ENCODE measurements at places on chromosomes 2 and 18.

DNA sequence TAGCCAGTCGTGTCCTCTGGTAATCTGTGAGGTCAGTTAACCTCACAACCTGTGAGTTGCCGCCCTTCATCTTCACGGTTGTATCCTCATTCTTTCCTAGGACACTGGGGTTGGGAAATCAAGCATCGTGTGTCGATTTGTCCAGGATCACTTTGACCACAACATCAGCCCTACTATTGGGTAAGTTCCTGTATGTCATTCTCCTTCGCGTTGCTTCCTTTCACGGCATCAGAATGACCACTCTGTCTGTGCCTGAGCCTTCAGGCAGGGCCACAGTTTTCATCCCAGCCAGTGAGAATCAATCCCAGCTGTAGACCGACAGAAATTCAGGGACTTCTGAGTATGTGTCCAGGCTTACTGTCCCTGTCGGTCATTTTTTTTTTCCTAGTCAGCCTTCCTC, 67.1 kb downstream of the RAB31 start:
- DNase-seq, result no peak

- DNase-seq, result peak; percentile 69
These were observed 670 bp upstream of the MOCOS start for GRCh38 chr18:36186461-36187192.

GRCh38 chr2:23679044-23679443, 247.9 kb downstream of the ATAD2B start:
- no peak for DNase-seq

DNA sequence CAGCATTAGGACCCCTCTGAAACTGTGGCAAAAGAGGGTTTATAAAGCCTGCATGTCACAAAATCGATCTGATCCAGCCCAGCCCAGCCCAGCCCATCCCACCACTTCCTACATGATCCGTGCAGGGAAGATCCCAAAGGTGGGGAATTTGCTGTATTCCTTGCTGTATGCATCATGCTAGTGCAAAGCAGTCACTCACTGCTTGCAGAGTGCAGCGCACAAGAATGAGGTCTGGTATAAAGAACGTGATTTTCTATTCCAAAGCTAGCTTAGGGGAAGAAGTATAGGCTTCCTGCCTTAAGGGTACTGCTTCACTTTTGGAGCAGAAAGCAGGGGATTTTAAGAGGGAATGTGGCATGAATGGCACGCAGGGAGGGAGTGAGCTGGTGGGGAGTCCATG, 18.9 kb upstream of the SERPINB11 start:
- no peak for DNase-seq

DNA sequence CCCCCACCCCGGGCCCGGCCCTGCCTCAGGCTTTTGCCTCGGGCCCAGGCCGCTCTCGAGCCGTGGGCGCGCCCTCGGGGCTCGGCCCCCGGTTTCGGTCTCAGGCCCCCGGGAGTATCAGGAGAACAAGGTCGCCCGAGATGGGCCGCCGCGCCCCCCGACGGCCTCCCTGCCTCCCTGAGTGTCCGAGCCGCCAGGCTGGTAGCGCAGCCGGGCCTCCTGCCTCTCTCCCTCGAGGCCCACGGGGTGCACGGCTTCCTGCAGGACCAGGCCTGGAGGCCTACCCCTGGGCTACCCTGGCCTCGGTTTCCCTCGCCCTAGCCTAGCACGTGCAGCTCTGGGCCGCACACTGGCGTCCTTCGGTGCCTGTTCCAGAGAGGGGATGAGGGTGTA, 8.4 kb downstream of the GBX2 start:
- no peak for DNase-seq

DNA sequence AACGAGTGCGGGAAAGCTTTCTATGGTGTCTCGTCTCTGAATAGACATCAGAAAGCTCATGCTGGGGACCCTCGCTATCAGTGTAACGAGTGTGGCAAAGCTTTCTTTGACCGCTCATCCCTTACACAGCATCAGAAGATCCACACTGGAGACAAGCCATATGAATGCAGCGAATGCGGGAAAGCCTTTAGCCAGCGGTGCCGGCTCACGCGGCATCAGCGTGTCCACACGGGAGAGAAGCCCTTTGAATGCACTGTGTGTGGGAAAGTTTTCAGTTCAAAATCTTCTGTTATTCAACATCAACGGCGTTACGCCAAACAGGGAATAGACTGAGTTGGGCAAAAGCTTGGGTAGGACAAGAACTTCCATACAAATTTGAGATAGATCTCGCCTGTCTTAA, 16.2 kb downstream of the ZNF2 start:
- no peak for DNase-seq

- no peak for DNase-seq
These were observed 19.4 kb downstream of the AAK1 start for GRCh38 chr2:69624131-69624530.

- DNase-seq, result peak; percentile 56
These were observed 26.1 kb upstream of the REG3G start for GRCh38 chr2:78999406-78999805.

DNA sequence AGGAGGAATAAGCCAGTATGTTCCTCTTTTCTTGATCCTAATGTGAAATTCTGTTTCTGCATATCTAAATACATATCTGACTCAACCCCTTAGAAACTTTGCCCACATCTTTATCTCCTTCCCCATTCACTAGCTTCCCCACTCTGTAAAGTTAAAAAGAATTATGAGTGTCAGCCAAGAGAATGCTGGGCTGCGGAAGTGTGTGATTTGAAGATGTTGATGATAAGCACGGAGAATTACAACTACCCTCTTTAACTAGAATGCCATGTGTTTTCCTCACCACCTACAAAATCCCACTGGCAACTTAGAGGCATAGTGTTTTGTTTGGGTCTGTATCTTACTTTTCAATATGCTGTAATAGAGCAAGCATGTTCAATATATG, 490.4 kb upstream of the FANCL start:
- DNase-seq, result no peak

GRCh38 chr18:48116873-48117630, 186.6 kb upstream of the SMAD2 start:
- DNase-seq, result no peak

DNA sequence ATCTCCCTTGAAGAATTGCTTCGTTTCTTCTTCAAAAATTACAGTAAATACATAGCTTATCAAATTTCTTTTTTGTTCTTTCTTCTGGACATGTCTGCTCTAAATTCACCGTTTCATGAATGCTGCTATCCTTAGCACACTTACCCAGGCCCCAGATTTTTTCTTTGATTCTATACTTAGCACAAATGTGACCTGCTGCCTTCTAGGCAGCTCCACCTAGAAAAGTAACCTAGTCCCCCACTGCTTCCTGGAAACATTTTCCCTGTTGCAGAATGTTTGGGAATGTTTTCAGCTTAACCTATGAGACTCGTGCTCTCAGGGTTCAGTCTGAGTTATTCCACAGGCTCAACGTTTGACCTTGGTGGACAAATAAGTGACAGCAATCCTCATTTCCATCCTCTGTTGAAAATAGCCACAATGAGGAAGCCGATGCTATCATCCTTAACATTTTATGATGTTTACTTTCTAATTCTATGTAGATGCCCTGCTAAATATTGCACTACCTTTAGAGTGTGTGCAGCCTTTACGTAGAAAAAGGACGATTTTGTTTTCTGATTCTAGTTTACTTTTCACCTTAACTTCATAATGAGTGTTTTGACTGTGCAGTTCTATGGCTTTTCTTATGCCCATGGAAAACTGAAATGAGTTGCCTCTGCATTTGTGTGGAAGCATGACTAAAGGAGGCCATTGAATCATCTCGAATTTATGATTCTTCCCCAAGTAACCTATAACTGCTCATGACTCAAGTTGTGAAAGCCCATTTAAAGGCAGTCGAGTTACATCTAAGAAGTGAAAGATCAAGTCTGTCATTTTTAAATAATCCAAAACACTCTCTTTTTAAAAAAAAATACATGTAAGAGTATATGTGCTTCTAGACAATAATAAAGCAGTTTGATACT, 47.7 kb downstream of the TMEM182 start:
- DNase-seq, result no peak

DNA sequence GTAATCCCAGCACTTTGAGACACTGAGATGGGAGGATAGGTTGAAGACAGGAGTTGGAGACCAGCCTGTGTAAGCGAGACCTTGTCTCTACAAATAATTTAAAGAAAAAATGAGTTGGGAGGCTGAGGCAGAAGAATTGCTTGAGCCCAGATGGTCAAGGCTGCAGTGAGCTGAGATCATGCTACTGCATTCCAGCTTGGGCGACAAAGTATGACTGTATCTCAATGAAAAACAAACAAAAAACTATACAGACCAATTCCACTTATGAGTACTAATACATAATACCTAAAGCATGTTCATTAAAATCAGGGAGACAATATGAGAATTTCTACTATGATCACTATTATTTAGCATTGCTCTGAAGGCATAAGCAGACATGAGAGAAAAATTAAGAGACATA, 12.6 kb downstream of the RNF149 start:
- no peak for DNase-seq
